ENCODE measurements at places on chromosomes 5 and 9.

DNA sequence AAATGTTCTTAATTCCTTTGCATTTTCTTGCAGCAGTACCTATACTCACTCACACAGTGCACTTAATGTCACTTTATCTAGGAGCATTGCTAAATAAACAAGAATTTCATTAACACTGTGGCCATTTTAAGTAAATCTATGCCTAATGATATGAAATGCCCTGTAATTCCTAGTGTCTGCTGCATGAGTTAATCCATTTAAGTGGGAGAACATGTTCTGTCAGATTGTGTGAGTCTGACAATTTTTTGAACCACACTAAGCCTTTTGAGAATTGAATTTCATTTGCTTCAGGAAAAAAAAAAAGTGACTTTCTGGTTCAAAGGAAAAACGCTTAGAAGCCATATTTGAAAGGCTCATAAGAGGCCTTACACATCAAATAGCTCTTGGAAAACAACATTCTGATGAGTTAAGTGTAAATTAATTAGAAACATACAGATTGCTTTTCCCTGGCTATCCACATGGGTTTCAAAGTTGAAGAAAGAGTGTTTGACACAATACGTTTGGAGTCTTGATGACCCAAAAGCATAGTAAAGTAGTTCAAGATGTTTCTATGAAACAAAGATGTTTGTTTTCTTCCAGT is 446.7 kb upstream of the GRAMD2B start:
- no peak for DNase-seq

DNA sequence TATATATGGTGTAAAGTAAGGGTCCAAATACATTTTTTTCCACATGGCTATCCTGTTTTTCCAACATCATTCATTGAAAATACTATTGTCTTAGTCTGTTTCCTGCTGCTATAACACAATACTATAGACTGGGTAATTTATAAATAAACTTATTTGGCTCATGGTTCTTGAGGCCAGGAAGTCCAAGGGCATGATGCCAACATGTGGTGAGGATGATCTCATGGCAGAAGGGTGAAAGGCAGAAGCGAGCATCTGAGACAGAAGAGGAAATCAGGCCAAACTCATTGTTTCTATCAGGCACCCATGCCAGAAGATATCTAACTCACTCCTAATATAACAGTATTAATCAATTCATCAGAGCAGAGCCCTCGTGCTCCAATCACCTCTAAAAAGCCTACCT is 42.6 kb downstream of the ANKRD55 start:
- DNase-seq = no peak

DNA sequence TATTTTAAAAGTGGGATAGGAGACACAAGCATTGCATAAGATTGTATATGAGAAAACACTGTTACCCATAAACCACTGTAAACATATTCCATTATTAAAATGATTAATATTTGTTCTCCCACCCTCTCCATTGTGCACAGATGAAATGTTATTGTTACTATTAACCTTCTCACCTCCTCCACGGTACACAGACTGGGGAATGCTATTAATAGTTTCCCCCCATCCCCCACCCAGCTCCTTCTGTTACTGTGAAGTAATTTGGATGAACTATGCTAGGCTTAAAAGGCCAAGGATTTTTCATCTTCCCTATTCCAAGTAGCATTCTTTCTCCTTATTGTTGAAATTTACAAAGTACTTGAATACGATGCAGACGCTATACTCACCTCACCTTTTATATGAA is 91.4 kb downstream of the JAKMIP2 start:
- no peak for DNase-seq

- no peak for DNase-seq
These were observed 7.7 kb downstream of the CA9 start for GRCh38 chr9:35681341-35682002.

DNA sequence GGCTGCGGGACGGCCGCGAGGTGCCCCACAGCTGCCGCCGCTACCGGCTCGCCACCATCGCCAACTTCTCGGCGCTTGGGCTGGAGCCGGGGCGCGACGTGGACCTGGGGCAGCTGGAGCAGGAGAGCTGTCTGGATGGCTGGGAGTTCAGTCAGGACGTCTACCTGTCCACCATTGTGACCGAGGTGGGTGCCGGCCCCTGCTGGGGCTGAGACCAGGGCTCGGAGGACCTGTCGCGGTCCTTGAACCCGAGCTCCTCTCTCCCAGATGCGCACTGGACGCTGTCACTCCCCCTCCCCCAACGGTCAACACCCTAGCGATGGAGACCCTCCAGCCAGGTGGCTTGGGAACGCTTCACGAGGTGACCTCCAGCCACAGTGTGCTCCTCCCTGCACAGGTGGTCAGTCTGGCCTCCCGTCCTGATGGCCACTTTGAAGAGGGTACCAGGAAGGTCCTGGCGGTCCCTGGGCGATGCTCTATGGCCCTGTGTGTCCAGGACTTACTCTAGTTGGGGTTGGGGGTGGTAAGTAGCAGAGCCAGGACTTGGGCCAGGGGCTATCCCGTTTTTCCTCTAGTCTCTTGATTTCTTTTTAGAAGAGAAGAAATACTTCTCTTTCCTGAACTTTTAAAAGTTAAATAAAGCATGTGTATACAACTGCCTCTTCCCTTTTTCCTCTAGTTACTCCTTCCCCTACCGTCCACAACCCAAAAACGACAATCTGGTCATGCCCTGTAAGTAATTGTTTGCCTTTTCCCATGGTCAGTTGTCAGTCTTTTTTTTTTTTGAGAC is 866 bp downstream of the SLC22A5 start:
- no peak for DNase-seq

DNA sequence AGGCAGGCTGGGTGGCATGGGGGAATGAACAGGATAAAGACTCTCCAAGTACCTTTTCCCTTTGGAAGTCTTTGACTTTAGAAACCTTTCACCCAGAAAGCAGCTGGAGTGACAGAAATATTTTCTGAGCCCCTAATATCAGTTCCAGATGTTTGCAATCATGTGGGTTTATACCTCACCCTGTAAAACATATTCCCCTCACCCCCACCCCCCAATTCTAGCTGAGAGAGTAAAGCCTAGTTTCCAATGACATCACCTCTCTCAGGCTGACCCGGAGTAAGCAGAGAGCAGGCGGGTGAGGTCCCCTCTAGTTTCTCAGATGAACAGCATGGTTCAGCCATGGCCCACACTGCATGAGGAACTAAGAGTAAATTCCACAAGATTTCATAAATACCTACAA is 82.9 kb upstream of the TRIM32 start:
- no peak for DNase-seq

- DNase-seq = peak; percentile 52
These were observed 281.7 kb downstream of the CCDC171 start for GRCh38 chr9:15834541-15834940.

DNA sequence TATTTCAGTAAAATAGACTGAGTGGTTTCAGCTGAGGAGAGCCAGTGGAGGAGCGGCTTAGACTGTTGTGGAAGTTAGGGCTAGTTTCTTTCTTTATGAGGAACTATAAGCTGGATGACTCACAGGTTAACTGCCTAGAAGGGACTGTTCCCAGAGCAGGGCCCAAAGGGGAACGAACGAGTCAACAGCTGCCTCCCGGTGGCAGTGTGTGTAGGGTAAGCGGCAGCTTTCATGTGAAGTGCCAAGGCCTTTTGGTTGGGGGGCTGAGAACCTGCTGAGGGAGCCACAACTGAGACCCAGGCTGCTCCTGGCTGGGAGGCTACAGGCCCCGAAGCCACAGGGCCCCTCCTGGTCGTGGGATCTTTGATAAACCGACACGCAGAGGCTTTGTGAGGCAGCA is 7.0 kb downstream of the SQSTM1 start:
- no peak for DNase-seq

DNA sequence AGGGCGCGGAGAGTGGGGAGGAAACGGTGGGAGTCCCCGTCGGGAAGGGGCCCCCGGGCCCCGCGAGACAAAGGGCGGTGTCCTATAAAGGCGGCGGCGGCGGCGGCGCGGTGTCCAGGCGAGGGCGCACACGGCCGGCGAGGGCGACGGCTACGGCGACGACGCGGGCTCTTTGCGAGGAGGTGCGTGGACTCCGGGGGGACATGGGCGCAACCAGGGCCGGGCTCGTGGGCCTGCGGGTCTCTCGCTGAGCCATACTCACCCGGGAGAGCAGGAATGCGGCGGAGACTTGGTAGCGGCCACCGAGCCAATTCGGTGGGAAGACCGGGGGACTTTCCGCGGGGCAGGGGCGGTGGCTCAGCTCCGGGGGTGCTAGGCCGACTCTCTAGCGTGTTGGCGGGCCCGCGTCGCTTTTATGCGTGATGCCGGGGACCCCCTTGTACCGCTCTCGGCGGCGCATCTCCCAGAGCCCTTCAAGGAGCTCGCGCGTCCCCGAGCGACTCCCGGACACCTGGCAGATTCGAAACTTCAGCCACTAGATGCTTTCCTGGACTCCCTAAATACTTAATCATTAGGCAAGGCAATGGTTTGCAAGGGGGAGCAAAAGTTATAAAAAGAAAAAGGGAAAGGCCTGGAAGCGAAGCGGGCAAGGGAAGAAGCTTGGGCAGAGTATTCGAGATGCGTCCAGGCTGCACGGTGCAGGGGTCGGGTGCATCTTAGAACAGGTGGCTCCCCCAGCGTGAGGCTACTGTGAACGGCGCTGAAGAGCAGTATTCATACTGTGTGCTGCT is 5.9 kb upstream of the TAL2 start:
- DNase-seq = peak; percentile 19

DNA sequence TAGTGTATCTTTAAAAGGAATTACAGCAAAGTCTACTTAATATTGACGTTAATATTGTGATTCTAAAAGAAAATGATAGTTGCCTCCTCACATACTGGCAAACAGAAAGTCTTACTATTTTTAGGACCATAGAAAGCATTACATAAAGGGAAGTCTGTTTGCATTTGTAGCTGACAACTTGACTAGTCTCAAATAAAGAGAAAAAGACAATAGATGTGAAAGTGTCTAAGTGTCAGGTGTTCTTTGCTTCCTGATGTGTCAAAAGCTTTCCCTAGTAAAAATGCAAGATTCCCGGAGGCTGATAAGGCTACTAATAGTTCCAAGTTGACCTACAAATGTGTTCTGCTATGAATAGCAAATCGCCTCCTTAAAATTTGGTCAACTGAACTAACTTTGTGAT is 259.7 kb downstream of the CDH10 start:
- DNase-seq = no peak

DNA sequence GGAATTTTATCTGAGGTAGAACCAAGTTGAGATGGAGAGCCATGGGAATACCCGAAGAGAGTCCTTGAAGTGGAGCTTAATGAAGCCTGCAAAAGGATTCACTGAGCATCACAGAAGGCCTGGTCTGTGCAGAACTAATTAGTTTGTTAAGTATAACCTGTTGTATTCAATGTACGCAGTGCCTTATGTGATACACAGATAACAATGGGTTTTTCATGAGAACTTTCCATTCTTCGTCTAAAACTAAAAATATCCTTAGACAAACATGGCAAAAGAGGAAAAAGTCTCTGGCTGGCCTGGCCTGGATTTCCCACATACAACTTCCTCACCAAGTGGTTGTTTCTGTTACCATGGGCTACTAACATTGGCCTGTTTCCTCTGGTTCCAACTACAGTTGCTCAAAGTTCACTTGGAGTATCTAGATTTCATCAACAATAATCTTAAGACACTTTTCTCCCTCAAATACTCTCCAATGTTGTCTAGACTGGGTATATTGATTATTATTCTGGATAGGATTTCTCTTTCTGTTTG is 237.6 kb upstream of the ZNF462 start:
- DNase-seq = no peak

DNA sequence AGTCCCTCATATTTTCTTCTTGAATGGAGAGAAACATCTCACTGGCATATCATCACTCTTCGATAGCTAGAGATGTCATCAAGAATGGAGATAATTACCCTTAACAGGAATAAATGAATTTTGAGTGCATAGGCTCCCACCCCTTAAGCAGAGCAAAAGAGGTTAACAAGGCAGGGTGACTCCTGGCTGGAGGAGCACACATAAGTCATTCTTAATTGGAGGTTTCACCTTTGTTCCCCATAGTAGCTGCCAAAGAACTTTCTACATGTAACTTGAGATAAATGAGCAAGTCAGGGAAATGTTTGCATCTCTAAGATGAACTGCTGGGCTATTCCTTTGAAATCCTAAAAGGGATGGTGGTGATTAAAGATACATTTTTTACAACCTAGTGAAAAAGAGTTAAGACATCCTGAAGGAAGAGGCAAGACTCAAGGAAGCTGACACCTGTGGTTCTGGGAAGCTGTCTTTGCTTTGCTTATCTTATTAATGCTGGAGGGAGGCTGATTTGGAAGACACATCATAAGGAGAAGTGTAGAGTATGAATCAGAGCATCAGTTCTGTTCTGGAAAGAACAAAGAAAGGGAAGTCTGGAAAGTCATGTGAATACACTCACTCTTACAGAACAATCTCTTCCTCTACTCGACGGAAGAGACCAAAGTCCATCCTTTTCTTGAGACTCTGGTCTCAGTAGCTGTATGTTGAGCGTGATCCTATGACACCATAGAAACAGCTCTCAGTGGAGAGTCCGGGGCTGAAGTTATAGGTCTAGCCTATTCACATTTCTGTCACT is 326.3 kb downstream of the OSTF1 start:
- no peak for DNase-seq

- DNase-seq = peak; percentile 28
These were observed 236.0 kb upstream of the CD180 start for GRCh38 chr5:67432606-67433005.

DNA sequence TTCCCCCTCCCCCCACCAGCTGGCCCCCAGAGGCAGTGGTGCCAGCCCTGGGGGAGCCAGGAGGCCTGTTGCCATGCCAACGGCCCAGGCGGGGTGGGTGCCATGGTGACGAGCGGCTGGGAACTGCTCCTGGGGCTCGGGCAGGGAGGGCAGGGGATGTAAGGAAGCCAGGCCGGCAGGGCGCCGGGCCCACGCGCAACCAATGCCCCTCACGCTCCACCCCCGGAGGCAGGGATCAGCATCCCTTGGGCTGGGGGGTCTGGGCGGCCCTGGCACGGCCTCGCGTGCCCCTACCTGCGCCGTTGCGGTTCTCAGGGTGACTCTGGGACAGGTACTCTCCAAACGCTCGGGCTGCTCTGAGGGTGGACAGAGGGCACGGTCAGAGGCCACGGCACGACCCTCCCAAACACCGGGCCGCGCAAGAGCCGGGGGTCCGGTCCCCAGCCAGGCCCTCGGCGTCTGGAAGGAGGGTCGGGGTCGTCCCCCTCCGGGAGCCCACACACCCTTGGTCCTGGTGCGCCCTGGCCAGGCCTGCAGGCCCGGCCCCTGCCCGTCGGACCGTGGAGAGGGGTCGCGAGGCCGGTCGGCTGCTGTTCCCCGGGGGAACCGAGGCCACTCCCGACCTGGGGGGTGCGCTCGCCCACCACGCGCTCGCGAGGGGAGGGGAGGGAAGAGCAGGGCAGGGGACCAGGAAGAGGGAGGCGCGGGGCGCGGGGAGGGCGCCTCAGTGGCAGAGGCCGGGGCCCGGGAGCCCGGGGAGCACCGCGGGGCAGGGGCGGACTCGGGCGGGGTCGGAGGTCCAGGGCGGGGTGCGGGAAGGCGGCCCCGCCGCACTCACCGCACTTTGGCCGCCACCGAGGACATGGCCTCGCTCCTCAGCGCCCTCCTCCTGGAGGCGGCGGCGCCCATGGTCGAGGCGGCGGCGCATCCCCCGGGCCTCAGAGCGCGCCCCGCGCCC is 661 bp downstream of the NSMF start:
- DNase-seq = peak; percentile 80

DNA sequence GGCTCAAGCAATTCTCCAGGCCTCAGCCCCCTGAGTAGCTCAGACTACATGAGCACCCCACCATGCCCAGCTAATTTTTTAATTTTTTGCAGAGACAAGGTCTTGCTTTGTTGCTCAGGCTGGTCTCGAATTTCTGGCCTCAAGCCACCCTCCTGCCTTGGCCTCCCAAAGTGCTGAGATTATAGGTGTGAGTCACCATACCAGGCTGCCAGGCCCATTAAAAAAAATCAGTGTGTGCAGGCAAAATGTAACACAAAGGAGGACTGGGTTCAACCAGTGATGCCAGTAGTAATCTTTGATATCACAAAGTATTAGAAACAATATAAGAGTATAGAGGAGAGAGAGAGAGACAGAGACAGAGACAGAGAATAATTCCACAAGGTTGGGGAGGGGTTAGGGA is 322.7 kb downstream of the MSX2 start:
- no peak for DNase-seq

All from NCI-H1105 treated with DMSO at 0.1 percent for 48 hours (cell line).